Stimulated activated CD4-positive, alpha-beta T cell treated with anti-CD3 and anti-CD28 coated beads, TNF-alpha, amount 100 ng/mL, for 1 hour (primary cell): ENCODE measurements at places on chromosomes 3 and 15.

DNA sequence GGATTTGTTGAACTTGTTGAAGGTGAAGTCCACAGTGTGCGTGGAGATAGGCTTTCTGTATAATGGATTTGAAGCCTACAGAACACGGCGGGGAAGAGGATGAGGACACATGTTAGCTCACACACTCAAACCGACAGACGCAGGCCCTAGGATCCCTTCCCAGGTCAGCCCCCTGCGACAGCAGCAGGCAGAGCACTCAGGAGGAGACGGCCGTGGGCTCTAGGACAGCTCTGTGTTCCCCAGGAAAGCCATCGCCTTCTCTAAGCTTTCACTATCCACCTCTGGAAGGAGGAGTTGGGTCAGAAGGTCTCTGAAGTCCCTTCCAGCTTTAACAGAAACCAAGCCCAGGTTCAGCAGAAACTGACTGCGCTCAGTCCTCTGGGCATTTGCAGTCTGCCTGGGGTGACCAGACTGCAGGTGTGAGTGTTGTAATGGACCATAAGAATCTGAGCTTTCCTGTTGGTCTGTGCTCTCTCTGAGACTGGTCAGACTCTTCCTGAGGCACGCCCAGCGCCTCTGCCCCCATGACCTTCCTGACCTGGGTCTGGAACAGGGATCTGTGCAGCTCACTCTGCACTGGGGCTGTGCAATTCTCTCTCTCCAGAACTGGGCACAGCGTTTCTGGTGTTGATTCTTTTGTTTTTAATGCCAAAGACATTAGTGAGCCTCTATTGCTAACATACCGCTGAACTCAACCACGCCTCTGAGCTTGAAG, 33.5 kb downstream of the UMPS start:
- DNase-seq, result no peak

- DNase-seq, result no peak
Measured at GRCh38 chr15:58286523-58286922, 145.3 kb upstream of the LIPC start.

DNA sequence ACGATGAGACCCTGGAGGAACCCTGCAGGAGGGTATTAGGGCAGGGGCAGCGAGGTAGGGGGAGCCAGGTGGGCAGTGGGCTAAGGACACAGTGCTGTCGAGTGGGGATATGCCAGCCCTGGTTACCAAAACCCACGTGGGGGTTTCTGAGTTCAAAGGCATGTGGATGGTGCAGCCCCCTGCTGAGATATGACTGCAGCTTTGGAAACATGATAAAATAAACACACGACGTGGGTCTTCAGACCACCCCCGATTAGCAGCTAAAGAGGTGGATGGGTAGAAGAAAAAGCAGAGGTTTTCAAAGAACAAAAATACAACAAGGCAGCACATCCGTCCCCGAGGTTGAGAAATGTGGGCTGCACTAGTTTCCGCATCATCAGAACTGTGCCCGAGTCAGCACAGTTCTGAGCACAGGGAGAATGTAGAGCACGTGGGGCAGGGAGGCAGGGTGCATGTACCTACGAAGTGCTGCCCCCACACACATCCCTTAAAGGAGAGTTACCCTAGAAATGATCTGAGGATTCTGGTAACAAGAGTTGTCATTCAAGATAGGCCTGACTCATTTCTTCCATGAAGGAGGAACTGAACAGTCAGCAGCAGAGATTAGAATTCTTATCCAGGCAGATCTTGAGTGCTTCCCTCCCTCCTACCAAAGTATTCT, 121.3 kb downstream of the RPLP1 start:
- DNase-seq, result no peak

DNA sequence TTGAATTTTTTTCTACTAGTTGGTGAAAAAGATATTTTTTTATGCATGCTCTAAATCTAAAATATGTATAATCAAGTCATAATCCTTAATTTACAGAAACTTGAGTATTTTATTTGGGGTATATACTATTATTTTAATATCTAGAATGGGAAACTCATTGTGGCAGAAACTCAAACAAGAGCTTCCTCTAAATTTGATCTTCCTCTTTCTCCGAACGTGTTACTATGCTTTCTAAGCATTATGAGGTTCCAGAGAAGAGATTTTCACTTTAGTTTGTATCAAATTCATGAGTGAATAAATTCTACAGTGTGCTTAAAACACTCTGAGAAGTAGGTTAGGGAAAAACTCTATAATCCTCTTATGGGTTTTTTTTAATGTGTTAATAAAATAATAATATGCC, 173.1 kb downstream of the POTEB3 start:
- DNase-seq, result no peak

GRCh38 chr3:177194299-177194698, 3.0 kb downstream of the TBL1XR1 start:
- no peak for DNase-seq
